Activated CD4-positive, alpha-beta T cell treated with anti-CD3 and anti-CD28 coated beads, Interleukin-2, amount 10 ng/mL, durations not matched to agents 24 days and 14 days (primary cell): ENCODE measurements at places on chromosomes 11 and 22.
A peak's percentile ranks its signal among the peaks of the same experiment; 100 is the strongest.

- peak; percentile 87 for DNase-seq
Measured at GRCh38 chr22:25749420-25750169, 7.6 kb downstream of the MYO18B start.

DNA sequence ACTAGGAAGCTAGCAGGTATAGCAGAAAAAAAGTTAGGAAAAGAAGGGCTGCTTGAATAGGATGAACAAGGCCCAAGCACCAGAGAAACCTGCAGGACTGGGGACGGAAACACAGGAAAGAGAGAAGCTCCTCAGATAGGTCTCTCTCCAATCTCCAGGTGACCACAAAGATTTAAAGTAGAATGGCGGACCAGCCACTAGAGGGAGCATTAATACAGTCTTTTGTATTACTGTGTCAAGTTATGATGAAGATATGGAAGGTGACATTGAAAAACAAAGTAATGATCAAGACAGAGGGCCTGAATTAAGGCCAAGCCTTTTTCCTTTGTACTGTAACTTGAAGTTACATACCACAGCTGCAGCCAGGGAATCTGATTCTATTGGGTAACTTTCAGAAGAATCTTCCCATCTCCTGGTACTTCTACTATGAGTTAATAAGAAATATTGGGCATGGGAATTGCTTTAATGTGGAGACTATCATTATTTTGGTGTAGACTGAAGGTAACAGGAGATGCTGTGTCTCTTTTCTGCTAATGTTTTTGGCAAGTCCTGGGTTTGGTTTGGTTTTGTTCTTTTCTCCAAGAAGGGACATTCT, 33.8 kb downstream of the OR2AG2 start:
- DNase-seq = peak; percentile 91

DNA sequence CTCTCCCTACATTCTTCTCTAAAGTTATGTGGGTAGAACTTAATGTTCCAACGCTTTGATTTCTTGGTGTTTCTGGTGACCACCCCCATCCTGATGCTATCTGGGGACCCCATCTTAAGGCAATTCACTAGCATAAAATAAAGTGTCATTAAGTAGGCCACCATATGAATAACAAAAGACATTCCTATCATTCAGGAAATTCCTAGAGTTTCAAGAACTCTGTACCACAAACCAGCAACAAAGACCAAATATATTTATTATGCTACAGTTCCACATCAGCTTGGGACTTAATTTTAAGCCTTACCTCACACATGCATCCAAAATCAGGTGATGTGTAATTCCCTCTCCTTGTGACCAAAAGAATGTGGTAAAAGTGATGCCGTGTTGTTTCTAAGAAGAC, 254.6 kb upstream of the LRRC4C start:
- DNase-seq = no peak

- DNase-seq = no peak
Measured at GRCh38 chr22:30249049-30250038, 2.8 kb upstream of the LIF start.

GRCh38 chr11:19419808-19420207, 179.1 kb upstream of the E2F8 start:
- no peak for DNase-seq

- DNase-seq = no peak
Measured at GRCh38 chr11:14409891-14410290, 50.9 kb upstream of the RRAS2 start.

DNA sequence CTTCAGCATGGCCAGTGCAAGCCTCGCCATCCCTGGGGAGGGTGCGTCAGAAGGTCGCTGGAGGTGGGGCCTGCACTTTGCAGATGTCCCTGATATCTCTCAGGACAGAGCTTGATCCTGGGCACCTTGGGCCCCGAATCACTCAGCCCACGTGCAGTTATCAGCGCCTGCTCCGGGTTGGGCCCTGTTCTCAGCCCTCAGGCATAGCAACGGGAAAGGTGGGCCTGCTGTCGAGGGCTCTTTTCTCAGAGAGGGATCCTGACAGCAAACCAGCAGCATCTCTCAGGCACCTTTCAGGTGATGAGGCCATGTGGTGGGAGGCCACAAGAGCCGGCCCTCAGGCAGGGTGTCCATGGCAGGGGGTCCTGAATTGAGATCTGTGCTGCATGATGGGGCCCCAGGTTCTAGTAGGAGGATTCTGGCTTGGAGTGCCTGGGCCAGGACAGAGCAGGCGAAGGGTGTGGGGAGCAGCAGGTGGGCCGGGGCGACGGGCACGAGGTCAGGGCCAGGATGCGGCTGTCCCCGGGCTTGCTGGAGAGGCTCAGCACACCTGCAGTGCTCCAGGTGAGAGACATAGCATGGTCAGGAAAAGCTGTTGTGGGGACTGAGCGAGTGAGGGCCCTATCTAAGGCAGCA, 280.5 kb downstream of the TBC1D22A start:
- DNase-seq = no peak

GRCh38 chr11:58707767-58708166, 24.0 kb downstream of the GLYAT start:
- no peak for DNase-seq

DNA sequence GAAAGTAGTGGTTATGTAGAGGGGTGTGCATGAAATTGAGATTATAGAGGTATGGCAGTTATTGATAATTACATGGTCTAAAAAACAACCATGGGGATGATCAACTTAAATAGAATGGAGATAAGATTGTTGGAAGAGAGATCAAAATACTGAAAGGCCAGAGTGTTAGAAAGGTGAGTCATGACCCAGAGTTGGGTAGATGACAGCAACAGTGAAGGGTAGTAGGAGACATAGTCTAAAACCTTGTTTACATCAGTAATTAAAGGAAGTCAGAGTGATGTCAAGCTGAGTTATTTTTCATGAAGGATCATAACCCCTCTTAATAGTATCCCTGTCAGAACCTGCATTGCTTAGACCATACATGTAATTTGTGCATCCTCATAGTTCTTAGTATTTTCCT, 110.9 kb downstream of the ELP4 start:
- no peak for DNase-seq

DNA sequence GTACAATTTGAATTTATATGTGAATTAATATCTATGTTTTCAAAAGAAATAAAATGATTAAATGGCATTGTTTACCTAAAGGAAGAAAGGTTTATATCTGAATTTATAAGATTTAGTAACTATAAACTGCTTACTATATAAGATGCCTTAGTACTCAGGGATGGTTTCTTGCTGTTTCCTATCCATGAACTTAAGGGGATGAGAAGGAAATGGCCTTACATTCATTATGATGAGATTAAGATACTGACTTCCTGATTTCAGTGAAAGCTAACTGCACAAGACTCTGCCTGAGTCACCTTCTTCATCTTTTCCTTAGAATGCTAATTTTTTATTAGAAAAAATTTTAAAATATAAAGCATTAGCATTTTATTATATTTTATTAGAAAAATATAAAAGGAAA, 606.3 kb upstream of the ARHGAP42 start:
- DNase-seq = no peak

- DNase-seq = peak; percentile 85
Measured at GRCh38 chr11:125514336-125515101, 18.5 kb upstream of the FEZ1 start.

DNA sequence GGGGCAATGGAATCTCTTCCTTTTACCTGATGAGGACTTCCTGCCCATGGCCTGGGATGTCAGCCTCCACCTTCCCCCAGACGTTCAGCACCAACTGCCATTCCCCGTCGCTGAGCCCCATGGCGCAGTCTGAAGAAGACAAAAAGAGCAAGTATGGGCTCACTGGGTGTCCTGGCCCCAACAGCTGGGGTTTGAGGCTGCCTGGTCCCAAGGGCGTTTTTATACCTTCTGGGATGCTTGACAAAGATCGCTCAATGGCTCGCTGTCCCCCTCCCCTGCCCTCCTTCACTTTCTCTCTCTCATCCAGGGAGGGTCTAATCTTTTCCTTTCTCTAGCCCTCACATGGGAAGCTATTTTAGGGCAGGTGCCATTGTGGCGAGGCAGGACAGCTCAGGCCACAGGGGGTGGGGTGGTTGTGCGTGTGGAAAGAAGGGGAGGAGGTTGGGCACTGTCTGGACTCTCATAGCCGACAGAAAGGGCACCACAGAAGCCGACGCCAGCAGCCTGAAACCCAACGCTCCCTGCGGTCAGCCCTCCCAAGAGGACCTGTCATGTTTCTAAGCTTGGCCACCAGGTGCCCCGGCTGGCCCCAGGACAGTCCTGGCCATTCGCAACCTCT, at the start of gene MB:
MB (minus strand) TSS at position 193 of the 619 bp plus-strand sequence; CDS start at position 121, 72 bp downstream.
- DNase-seq = no peak

DNA sequence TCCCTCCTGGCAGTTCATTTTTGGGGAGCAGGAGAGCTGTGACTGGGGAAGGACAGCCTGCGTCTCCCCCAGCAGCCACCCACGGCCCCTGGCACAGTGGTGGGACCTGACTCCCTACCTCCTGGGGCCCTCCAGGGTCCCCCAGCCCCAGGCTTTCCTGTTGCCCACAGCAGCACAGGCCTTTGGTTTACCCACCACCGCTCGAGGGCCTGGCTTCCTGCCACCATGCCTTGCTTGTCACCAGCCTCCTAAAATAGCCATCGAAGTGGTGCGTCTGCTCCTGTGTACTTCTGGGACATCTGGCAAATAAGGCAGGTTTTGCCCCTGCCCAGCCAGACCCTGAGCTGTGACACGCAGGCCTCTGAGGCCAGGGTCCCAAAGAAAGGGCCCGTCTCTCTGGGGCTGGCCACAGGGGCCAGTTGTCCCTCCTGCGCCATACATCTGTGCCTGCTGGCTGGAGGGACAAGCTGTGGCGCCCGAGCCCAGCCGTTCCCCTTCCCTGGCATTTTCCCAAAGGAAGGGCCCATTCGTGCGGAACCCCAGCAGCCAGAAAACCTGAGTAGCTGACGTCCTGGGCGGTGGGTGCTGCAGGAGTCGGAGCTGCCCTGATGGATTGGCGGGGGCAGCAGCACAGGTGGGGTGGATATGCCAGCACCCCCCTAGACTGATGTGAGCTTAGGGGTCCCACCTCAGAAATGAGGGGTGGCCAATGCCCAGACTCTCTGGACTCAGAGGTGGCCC, 14.6 kb downstream of the PHLDA2 start:
- no peak for DNase-seq

DNA sequence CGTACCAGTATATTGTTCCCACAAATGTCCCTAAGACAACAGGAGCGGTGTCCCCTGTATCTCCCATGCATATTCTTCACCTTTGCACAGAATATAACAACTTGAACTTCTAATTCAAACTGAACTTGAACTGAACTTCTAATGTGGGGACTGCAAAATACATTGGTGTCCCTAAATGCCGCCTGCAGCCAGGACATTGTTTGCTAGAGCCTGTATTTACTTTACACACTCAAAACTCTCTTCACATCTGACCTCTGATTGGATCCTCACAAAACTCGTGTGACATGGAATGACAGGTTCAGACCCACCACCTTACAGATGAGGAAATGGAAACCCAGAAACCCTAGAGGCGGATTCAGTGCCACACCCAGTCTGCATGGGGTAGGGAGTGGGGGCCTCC, 6.4 kb downstream of the CPT1A start:
- DNase-seq = no peak

GRCh38 chr22:26398741-26399153, 30.3 kb upstream of the ASPHD2 start:
- peak; percentile 86 for DNase-seq

DNA sequence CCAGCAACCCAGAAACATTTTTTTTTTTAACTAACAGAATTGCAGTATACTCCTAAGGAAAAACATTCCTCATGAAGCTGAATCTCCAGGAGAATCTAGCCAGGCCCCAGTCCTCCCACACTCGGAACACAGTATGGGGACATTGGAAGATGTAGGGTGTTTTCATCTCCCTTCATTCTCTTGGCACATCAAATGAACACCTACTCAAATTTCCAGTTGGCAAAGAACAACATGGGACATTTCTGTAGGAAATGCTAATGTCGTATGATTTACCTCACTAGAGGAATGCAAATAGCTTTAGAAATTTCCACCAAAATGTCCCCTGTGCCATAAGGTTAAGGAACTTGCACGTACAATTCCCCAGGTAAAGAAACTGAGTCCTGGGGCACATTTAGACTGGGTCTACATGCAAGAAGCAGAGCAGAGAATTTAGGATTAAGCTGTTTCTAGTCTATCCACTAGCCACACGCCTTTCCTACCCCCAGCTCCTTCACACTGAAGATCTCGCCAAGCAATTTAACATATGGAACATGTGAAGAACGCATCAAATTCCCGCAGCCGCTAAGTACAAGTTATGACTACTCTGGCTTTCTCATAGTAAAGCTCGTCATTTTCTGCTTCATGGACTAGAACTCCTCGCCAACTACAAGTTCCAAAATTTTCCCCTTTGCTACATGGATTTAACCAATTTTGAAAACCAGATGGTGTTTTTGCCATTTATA, 2.9 kb upstream of the CADM1 start:
- no peak for DNase-seq

GRCh38 chr22:24440270-24440717, 12.9 kb downstream of the ADORA2A start:
- DNase-seq = no peak

GRCh38 chr11:116505298-116506262, 267.2 kb downstream of the BUD13 start:
- no peak for DNase-seq

DNA sequence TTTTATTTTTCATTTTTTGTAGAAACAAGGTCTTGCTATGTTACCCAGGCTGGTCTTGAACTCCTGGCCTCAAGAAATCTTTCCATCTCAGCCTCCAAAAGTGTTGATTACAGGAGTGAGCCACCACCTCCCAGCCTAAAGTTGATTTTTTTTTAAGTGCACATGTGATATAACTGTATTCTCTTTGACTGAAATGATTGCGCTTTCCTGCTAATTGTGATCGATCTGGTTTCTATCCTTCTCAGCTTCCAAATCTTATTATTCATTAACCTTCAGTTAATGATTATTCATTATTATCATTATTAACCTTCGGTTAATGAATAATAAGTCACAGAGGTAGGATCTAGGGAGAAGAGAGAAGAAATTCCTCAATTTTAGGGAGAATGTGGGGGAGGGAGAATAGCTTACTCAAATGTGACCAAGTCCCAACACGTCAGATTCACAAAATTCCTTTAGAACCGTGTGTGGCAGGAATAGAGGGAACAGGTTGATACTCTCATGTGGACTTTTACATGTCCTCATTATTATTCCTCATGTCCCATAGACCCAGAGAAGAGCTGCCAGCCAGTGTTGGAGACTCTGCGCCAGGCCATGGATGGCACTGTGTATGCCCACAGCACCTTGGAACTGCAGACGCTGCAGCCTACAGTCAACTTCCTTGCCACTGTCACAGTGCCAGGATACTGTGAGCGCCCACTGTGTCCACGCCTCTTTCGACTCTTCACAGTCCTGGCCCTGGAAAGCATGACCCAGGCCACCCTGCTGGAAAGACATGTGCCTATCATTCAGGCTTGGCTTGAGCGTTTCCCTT, 47.1 kb downstream of the RRP8 start:
- no peak for DNase-seq

DNA sequence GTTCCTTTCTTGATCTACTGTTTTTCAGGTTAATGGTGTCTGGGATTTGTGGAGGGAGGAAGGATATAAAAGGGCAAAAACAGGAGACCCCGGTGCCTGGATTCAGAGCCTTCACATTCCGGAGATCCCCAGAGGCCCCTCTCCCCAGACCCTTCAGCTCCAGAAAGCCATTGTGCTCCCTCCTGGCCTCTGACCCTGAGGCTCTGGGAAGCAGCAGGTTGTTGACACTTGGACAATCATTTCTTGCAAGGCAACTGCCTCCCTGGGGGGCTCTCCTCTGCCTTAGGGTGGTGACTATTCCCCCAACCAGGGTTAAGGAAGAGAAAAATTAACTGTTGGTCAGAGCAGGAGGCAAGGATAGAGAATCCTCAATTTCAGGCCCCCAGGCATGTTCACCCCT, 86.9 kb upstream of the NNMT start:
- DNase-seq = no peak
